ENCODE measurements at places on chromosomes 6 and 20. TPM values are rescaled to one million over a fixed set of nuclear protein-coding genes. Genes with fewer than 3 reads are reported as not detected.

The OXT gene
- not detected for total RNA-seq

DNA sequence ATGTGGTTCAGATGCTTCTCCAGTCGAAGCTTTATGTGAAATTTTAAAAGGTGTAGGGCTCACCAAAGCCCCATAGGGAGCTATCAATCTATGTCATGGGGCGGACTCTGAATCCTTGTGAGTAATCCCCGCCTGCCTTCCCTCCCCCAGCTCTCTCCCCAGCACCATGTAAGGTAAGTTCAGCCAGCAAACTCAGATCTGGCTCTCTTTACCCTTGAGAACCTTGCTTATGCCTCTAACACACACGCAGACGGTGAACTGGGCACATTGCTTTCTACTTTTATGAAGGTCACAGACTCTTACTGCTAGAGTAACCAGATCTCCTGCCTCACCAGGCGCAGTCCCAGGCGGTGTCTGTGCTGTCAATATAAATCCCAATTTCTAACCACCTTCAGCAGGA lies 82.6 kb upstream of the CNKSR3 start:
- DNase-seq: no peak

- no peak for DNase-seq
Measured at GRCh38 chr6:150684714-150685459, 85.2 kb downstream of the PLEKHG1 start.

DNA sequence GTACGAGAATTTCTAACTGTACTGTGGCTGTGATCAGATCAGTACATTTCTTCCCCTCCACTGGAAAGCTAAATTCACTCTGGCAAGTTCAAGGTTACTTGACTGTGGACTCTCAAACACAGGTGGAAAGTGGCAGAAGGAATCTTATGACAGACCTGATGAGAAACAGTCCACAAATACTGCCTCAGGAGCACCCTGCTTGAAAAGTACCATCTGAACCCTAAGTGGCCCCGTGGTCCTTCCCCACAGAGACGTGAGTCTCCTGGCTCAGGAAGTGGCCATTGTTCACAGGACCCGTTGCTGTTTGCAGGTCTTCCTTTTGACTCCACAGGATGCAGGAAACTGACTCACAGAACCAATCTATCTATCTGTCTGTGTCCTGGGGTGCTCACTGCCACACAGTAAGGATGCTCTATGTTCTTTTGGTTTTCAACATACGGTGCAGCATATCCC lies 47.5 kb upstream of the NHSL1 start:
- DNase-seq: no peak

DNA sequence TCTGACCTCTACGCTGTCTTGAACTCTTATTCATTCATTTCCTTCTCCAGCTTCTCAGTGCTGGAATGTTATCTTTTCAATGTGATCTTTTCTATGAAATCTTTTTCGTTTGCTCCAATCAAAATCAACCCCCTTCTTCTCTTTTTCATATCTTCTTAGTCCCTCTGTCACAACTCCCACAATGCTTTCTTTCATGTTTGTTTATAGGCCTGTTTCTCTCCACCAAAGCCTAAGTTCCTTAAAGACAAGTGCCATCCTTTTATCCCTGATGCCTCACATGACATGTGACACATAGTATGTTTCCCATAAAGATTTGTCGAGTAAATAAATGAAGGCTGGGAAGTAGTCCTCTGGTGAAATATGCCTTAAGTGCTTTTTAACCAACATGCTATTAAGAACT lies 38.1 kb downstream of the CRYBG1 start:
- no peak for DNase-seq

- no peak for DNase-seq
Measured at GRCh38 chr6:32668226-32668747, 1.8 kb upstream of the HLA-DQB1 start.

- no peak for DNase-seq
Measured at GRCh38 chr6:151675746-151676459, 131.6 kb upstream of the ESR1 start.

GRCh38 chr6:158663625-158664165 lies 13.8 kb downstream of the SYTL3 start:
- DNase-seq: no peak

The SYTL3 gene
- total RNA-seq: 2.0 TPM

- no peak for DNase-seq
Measured at GRCh38 chr20:40436011-40436410, 253.0 kb downstream of the MAFB start.

The RANBP9 gene
- 91.3 TPM for total RNA-seq

The SPATA25 gene
- total RNA-seq: 2.0 TPM

The TPX2 gene
- 5.7 TPM for total RNA-seq

DNA sequence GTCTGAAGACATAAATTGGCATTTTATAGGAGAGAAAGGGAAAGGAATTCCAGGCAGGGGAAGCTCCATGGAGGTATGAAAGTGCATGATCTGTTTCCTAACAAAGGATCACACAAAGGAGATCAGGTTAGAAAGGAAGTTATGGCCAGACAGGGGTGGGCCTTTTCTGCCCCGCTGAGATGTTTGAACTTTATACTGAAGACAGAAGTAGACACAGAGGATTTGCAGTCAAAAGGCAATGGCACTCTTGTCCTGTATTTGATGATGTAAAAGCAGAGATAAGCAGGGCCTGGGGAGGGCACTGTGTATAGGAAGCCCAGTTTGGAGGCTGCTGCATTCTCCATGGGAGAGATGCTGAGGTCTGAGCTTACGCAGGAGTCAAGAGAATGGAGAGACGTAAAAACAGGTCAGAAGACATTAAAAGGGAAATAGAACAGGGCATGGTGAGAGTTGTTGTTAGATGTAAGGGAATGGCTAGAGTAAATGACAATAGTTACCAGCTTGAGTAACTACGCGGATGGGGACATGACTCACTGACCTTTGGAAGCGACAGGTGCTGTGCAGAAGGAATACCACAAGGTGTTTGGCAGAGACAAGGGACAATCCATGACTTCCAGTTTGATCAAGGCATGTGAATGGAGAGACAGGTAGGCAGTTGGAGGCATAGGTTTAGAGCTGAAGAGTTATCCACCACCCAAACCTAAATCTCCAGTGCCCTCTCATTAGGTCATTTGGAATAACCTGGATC lies 190.6 kb upstream of the SASH1 start:
- DNase-seq: no peak

DNA sequence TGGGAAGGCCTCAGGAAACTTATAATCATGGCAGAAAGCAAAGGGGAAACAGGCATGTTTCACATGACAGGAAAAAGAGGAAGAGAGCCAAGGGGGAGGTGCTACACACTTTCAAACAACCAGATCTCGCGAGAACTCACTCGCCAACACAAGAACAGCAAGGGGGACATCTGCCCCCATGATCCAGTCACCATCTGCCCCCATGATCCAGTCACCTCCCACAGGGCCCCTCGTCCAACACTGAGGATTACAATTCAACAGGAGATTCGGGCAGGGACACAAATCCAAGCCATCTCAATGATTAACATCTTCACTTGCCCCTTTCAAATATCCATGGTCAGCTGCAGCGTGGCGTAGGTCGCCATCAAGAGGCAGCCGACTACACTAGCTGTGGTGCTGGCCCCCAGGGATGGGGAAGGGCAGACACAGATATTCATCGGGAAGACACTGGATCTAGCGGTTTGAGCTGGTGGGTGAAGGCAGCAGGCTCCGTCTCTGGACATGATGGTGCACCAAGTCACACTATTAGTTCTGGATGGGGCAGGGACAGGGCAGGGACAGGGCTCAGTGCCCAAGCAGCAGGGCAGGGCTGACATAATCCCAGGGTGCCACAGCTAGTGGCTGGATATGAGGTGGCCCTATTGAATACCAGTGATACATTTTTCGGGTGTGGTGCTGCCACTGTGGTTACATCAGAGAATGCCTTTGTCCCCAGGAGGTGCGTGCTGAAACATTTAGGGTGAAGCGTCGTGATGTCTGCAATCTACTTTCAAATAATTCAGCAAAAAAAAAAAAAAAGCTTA lies 31.6 kb downstream of the TUBB2B start:
- DNase-seq: no peak

GRCh38 chr6:47922391-47922790 lies 140.6 kb downstream of the OPN5 start:
- peak; percentile 24 for DNase-seq

The DCBLD1 gene
- 3.7 TPM for total RNA-seq

DNA sequence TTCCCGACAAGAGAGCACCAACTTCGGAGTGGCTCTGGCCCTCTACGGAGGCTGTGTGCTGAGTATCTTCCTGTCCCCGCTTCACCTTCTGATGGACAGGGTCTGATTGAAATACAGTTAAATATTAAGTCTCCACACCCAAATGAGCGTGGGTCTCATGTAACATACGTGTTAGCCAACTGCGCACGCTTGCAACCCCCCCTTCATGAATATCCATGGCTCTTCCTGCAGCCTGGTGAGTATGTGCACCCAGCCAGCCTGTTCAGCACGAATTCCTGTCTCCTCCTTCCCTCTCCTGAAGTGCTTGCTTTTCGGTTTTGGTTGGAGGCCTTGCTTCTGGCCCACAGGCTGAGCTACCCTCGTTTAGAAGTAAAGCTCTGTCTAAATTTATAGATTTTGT lies 102.9 kb upstream of the FRMD1 start:
- no peak for DNase-seq

DNA sequence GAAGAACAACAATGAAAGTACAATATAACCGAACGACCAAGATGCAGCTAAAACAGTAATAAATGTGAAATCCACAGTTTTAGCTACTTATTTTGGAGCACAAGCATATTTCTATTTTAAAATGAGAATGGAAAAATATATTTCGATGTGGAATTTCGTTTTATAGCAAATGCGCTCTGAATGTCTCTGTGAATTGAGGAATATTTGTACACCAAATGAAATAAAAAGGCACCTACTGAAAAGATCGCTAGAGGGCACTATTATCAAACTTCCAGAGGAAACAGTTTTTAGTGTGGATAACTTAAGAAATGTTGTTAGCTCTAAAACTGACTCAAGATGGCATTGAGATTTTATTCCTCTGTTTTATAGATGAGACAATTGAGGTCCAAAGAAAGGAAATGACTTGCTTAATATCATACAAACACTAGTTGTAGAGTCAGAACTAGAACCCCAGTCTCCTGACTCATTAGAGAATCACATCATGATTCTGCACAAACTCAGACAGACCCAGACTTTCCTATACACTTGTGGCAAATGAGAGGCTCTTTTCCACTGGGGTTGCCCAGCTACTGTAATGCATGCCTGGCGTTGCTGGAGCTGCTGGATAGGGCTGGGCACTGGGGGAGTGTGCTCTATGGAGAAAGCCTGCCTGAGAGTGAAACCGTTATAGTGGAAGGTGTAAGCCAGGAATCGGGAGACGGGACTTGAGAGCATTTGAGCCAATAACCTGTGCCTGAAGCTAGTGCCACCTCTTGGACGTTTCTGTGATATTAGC lies 51.9 kb downstream of the GCLC start:
- DNase-seq: peak; percentile 18

DNA sequence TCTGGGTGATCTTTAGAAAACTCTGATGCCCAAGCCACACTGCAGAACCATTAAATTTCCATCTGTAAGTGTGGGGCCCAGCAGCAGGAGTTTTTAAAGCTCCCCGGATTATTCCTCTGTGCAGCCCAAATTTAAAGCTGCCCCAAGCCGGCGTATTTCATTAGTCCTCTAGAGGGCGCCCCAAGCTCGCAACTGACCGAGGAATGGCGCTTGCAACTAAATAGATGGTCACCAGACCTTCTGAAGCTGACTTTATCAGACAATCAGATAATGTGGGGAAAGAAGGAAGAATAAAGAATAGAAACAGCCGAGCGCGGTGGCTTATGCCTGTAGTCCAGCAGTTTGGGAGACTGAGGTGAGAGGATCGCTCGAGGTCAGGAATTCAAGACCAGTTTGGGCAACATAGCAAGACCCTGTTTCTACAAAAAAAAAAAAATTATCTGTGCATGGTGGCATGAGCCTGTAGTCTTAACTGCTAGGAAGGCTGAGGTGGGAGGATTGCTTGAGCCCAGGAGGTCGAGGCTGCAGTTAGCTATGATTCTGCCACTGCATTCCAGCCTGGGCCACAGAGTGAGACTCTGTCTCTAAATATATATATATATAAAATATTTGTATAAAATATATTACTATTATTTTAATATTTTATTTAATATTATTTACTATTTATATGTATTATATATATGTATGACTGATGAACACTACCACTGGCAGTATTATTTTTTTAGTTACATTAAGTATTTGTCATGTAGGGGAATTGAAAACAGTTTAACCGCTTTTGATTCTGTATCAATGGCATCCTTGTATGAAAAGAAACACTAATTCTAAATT lies 56.0 kb downstream of the OTOR start:
- peak; percentile 32 for DNase-seq

- no peak for DNase-seq
Measured at GRCh38 chr6:149278997-149279396, 38.5 kb upstream of the TAB2 start.

GRCh38 chr6:106599440-106599839 lies 29.9 kb downstream of the RTN4IP1 start:
- DNase-seq: no peak

The NMBR gene
- total RNA-seq: 4.9 TPM

DNA sequence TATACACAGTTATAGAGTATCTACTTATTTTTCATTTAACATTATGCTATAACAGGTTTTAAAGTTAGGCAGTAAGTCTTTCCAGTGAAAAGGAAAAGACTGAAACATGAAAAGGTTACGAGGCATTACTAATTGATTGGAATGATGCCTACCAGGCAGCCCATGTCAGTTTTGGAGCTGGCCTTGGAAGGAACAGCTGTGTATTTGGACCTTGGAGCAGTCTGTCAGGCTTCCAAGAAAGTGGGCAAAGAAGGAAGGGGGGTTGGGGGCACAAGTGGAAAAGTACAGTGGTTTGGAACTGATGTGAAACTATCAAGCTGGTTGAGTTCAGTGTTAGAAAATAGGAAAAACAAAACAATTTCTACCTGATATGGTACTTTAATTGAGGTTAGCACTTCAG lies 41.7 kb downstream of the SLC16A10 start:
- no peak for DNase-seq

GRCh38 chr6:148265054-148265453 lies 77.6 kb upstream of the SASH1 start:
- DNase-seq: no peak

DNA sequence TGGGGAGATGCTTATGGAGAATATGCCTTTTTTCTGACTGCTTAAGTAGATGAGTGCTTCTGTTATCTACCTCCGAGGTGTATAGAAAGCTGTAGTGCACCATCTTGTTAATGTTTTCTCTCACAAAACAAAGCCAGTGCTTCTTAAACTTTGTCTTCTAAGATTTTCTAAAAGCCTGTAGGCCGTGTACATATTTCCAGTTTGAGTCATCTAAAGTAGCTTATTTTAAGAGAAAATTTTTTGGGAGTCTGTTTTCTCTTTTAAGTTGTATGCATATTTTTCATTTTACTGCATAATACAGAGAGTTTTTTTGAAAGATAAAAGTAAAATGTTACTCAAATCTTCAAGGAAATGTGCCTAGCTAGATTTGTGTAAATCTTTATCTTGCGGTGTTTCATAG lies 151.7 kb downstream of the GRIK2 start:
- DNase-seq: no peak

DNA sequence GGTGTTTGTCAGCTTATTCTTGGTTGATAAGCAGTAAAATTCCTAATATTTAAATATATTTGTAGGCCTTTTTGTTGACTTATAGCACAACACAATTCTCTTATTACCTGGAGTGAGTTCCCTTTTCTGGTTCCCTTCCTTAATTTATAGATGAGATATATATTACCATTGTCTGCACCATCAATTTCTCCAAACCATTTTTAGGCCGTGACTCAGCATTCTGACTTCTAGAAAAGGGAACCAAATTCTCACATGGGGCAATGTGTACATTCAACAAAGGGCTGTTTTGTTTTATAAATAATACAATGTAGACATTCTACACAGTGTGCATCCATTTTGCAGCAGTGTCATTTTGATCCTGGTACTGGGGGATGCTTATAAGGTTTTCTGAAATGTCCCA lies 52.8 kb downstream of the NCOA7 start:
- DNase-seq: no peak

- no peak for DNase-seq
Measured at GRCh38 chr6:161222706-161223234, 51.1 kb downstream of the AGPAT4 start.

Data from frontal cortex (tissue), 4 donors.